ENCODE measurements at places on chromosomes 6 and 20.
A peak's percentile ranks its signal among the peaks of the same experiment; 100 is the strongest.

DNA sequence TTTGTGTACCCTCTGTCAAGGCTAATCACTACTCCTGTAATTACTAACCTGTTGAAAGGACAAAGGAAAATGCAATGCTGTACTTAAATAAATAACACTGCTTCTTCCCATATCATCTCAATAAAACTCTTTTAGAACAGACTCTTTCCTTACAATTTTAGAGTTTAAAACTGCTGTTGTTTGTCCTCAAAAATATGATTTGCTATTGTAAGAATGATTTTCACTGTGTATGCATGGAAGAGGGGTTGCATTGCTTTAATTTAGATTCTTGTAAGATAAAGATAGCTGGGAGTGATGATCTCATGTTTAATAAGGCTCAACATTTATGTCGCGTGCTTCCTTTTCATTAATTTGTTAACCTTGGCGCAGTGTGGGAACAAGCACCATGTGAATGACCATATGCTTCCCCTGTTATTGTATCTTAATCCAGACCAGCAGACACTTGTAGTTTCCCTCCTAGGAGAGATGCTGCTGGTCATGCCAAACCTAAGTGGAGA, 89.8 kb upstream of the ATXN1 start:
- DNase-seq, result no peak

DNA sequence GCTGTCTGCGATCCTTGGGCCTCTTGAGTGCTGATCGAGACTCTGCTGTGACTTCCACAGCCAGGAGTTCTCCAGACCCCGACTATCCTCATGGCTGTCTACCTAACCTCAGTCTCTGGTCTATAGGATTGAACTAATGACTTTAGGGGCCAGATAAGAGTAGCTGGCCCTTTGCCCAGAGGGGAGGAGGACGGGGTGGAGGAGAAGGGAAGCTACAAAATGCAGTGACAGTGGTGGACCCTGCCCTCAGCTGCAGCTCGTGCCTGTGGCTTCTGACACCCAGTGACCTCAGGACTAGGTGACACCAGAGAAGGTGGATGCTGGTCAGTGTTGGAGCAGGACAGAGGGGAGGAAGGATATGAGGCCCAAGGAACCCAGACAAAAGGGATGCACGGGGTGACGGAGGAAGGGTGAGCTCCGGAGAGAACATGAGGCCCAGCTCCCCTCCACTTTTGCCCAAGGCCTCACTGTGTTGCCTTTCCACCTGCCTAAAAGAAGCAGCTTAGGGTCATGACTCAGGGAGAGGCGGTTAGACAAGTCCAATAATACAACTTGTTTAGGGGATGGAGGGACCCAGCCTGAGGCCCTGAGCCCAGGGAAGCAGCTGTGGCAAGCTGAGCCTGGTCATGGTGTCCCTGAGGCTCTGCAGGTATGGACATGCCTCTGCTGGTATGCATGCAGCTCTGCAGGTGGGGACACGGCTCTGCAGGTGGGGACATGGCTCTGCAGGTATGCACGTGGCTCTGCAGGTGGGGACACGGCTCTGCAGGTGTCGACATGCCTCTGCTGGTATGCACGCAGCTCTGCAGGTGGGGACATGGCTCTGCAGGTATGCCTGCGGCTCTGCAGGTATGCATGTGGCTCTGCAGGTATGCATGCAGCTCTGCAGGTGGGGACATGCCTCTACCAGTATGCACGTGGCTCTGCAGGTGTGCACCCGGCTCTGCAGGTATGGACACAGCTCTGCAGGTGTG, 67.7 kb downstream of the SYNJ2 start:
- DNase-seq, result no peak

DNA sequence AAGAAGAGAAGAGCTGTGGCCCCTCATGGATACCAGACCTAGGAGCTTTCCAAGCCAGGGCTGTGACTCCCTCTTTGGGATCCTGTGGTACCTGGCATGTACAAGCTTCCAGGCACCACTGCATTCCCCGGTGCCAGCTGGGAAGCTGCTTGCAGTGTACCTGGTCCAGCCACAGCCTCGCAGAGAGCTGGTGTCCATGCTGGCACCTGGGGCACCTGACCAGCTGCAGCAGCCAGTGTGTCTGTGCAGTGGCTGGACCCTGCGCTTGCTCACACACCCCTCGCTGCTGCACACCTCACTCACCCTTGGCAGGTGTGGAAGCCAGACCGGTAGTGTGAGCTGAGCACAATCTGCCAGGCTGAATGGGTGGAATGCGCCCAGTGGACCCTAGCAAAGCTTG, 190.9 kb upstream of the MAN1A1 start:
- no peak for DNase-seq

DNA sequence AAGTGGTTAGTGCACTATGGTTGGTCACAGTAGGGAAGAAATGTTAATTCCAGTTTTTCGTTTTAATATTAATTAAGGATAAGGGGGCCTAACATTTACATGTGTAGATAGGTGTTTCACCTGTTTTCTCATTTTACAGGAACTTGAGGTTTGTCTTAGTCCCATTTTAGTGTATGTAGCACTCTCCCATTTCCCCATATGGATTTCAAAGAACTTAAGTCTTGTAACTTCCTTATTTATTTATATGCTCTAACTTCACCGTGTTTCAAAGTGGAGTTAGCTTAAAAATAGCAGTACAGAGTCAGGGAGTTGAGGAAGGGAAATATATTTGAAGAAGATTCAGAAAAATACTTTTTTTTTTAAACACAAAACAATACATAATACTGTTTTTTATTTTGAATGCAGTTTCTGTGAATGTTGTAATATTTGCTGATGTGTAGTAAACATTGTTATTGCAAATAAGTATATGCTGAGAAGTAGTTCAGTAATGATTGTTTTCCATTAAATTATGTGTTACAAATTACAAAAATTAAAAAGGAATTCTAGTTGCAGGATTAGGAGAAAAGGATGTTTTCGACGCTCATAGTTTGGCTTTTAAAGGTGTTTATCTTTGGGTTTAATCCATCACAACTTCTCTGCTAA, 3.5 kb downstream of the SCAF8 start:
- DNase-seq, result no peak

DNA sequence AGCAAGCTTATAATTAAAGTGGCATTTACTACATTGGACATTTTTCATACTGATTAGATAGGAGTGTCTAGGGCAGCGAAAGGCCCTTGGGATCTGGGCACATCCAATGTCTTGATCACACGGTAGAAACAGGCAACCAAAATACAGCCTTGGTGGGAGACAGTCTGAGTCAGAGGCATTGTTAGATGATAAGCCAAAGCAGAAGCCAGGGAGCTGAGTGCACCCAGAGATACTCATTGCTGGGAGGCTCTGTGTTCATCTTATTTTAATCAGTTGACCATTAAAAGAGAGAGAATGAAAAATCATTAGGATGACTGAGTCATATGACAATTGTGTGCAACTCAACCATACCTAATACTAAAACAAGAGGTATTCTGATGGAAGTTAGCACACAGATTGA, 109.5 kb downstream of the LCA5 start:
- peak; percentile 18 for DNase-seq

GRCh38 chr6:3108746-3109414, 9.6 kb upstream of the BPHL start:
- no peak for DNase-seq

GRCh38 chr6:1336246-1336843, 24.4 kb downstream of the FOXQ1 start:
- no peak for DNase-seq

DNA sequence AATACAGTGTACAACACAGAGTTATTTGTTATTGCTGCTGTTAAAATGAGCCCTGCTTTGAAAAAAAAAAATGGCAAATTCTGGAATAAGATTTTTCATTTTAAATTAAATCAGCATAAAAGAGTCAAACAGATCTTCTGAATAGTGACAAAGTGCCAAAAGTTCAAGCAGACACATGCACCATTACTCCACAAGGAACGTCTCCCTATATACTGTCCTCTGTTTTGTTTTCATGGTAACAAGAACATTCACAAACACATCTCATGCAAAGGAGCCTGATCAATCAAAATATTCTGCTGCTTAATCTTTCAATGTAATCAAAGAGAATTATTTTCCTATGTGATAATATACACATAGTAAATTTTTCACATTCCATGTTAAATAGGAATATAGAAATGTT, 2.7 kb downstream of the HIVEP2 start:
- DNase-seq, result no peak

DNA sequence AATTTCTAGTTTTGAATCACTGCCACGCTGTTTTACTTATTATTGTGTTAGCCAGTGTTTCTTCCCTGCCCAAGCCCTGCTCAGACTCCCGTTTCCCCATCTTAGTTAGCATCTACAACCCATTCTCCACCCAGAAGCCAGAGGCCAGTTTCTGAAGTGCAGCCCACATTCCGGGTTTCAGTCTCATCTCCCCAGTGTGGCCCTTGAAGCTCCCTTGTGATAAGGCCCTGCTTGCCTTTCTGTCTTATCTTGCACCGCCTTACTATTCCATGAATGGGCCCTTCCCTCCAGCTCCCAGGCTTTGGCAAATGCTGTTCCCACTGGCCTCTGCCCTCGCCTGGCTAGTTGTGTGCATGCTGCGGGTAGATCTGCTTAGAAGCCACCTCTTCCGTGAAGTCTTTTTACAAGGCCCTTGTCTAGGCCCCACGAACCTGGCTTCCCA, 41.1 kb downstream of the TOX2 start:
- no peak for DNase-seq

GRCh38 chr20:49585585-49586245, 17.8 kb upstream of the PTGIS start:
- no peak for DNase-seq

DNA sequence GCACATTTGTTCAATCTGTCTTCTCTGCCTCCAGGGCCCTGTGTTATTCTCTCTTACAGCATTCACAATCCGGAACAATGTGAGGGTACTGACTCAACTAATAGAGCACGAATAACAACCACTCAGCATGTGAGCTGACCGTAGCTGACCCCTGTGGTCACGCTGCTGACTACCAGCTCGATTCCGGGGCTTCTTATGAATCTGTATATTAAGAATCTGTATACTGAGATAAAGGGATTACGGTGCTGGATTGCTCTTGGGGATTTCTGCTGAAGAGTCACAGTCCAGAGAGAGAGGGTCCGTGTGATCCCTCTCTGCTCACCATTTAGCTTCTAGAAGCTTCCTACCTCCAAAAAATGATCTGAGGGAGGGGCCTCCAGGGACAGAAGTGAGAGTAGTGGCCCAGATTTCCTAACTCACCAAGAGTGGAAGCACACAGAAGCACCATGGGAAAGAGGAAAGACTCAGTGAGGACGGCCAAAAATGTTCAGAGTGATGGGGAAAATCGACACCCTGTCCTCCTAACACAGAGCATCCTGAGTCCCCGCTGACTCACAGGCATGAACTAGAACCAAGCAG, 156.2 kb downstream of the THBS2 start:
- DNase-seq, result peak; percentile 98

DNA sequence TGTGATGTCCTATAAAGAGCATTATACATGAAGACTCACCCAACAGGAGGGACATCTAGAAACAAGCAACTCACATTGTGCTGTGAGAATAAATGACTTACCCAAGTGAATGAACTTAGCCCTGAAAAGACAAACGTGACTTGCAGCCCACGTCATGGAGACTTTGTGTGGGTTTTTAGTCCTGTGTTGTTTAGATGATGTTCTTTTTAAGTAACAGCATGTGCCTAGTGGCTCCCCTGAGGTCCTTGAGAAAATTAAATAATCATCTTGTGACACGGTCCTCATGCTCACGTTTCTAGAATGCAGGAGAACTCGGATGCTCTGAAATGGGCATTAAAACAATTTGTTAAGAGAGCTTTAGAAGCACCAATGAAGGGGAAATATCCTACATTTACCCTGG, 165.1 kb downstream of the SASH1 start:
- peak; percentile 62 for DNase-seq

DNA sequence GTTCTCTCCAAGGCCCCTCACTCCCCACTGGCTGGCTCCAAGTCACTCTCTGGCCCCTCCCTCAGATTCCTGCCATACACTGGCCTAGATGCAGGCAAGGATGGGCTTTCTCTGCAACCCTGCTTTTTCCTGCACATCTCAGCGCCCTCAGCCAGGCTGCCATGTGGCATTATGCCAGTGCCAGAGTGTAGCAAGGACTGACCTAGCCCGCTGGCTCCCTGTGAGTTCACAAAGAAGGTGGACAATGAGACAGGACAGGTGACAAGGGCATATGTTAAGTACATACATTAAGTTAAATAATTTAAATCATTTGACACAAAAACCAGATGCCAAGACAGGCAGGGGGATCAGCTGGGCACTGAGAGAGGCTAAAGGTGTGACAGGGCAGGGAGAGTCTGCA, 394.6 kb downstream of the ZFAND3 start:
- no peak for DNase-seq

DNA sequence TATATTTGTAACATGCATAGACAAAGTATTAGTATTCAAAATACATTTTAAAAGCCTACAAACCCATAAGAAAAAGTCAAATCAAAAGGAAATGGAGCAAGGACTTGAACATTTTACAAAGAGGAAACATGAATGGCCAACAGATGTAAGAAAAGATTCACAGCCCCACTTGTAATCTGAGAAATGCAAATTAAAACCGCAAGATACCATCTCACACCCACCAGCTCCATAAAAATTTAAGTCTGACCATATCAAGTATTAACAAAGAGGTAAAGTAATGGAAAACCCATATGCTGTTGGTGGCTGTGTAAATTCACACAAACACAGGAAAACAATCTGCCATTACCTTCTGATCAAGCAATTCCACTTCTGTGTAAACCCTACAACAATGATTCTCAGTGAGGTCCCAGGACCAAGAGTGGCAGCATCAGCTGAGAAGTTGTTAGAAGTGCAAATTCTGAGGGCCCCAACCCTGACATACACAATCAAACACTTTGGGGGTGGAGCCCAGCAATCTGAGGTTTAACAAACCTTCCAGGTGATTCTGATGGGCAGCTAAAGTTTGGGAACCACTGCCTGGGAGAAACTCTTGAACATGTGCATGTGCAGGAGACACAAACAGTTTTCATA, 30.9 kb downstream of the BCL2L1 start:
- DNase-seq, result no peak

- no peak for DNase-seq
Observed at GRCh38 chr6:16476861-16477260, 238.5 kb downstream of the GMPR start.

DNA sequence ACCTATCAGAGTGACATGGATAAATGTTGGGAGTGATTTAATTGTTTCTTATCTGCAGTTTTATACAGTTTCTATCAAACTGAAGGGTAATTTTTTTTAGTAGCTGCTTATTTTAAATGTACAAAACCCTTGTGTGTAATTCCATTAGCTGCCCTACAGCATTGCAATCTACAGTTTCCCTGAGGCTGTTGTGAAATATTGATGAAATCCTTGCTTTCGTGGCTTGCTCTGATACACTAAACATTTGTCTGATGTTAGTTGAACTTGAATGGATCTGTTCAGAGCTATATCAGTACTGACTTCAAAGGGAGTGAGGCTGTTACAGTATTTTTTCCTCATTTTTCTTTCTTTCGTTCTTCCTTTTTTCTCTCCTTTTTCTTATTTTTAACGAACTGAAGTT, 255.4 kb downstream of the TSHZ2 start:
- no peak for DNase-seq
